Activated CD8-positive, alpha-beta memory T cell treated with anti-CD3 and anti-CD28 coated beads, Interleukin-2, amount 10 ng/mL, durations not matched to agents 7 days and 5 days (primary cell): ENCODE measurements at places on chromosomes 6 and 20.
A peak's percentile ranks its signal among the peaks of the same experiment; 100 is the strongest.

DNA sequence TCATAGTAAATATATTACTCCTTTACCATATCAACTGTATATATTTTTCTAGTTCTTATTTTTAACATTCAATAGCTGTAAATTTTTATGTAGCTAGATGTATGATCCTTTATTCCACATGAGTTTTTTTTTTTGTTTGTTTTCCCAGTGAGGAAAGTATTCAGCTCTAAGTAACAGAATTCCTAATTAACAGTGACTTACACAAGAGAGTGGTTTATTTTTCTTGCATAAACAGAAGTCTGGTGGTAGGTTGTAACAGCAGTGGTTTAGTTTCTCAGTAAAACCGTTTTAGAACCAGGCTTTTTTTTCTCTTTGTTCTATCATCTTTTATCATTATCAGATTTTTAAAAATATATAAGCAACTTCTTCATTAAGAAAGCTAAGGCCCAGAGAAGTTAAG lies 116.9 kb upstream of the FLRT3 start:
- DNase-seq = no peak

DNA sequence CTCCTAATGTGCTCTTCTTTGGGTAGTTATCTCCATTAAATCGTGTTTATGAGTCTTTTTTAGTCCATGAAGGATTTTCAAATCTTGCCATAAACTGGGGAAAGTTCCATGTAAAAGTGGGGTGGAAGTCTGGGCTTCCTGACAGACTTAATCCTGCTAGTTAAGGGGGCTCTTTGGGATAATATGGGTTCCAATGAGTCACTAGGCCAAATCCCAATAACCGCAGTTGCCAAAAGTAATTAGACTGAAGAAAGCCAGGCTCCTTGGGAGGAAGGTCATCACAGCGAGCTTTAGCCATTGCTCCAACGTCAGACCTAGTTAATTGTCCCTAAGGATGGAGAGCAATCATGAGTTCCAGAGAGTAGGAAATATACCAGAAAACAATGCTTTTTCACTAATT lies 10.8 kb downstream of the RSPO3 start:
- DNase-seq = no peak

- peak; percentile 88 for DNase-seq
These were observed 25.9 kb upstream of the GTSF1L start for GRCh38 chr20:43752561-43753301.

DNA sequence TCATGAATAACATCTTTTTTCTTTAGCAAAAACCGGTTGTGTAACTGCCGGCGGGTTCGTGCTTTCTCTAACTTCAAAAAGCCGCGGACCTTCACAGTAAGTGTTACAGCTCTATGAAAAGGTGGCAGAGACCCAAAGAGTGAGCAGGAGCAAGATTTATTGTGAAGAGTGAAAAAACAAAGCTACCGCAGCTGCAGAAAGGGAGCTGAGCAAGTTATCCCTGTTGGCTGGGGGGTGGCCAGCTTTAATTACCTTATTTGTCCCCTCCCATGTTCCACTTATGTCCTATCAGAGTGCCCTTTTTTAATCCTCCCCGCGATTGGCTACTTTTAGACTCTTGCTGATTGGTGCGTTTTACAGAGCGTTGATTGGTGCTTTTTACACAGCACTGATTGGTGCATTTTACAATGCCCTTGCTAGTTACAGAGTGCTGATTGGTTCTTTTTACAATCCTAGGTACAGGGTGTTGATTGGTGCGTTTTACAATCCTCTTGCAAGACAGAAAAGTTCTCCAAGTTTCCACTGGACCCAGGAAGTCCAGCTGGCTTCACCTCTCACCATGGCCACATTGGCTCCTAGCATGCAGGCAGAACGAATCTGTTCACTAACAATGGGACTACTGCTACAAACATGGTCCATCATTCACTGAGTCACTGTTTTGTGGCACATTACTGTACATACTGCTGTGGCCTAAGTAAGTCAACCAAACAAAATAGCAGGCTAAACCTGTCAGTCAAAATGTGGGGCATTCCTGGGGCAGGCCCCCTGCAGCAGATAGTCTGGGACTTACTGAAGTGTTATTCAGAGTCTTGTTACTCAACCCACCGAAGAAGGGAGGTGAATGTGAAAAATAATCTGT lies 52.8 kb downstream of the MYLIP start:
- no peak for DNase-seq

- no peak for DNase-seq
These were observed 237.0 kb downstream of the NKAIN2 start for GRCh38 chr6:124040655-124041054.

DNA sequence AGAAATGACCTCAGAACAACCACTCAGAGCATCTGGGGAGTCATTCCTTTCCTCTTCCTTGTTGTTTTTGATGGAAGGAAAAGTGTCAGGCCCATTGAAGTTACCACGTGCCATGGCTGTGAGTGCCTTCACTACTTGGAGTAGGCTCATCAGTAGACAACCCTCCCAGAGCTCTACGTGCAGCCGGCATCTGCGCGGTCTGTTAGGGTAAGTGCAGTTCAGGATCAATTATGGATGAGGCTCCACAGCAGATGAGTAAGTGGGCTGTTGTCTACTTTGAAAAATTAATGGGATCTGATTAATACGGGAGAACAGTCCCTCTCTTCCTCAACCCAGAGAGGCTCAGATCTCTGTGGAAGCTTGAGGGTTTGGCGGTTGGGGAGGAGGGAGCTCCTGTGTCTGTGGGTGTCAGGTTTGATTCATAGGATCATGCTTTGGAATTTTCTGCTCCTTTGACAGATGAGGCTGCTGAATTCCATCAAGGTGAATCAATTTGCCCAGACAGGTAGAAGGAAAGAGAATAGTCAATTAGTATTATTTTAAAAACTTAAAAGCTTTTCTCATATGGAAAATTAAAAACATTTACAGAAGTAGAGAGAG lies 93.8 kb upstream of the TOX2 start:
- peak; percentile 38 for DNase-seq

- DNase-seq = no peak
These were observed 63.5 kb downstream of the MEI4 start for GRCh38 chr6:77716311-77716710.
